ENCODE measurements at places on chromosomes 3 and 15.

DNA sequence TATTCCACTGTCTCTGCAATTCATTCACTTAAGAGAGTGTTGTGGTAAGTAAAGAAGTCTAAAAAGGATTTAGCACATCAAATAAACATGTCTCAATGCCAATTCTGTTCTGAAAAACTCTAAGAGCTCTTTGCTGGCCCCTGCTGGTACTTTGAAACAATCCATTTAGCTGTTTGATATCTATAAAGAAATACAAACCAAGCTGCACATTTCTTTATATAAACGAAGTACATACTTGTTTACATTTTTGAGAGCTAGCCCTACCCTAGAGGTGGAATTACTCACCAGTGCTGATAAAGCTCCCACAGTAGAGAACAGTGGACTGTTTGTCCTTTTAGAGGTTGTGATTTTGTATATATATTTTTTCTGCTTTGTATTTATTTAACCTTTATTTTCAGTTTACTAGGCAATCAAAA is 75.5 kb downstream of the NEDD4 start:
- DNase-seq = peak; percentile 76

DNA sequence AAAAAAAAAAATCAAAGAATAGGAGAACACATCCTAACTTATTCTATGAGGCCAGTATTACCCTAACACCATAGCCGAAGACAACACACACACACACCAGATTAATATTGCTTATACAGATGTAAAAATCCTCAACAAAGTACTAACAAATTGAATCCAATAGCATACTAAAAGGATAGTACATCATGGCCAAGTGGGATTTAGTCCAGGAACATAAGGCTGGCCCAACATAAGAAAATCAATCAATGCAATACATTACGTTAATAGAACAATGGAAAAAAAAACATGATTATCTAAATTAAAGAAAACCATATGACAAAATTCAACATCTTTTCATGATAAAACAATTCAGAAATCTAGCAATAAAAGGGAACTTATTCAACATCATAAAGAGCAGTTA is 79.1 kb downstream of the ADAMTS9 start:
- DNase-seq = no peak

- no peak for DNase-seq
Measured at GRCh38 chr15:89067751-89068150, 20.5 kb upstream of the ABHD2 start.

DNA sequence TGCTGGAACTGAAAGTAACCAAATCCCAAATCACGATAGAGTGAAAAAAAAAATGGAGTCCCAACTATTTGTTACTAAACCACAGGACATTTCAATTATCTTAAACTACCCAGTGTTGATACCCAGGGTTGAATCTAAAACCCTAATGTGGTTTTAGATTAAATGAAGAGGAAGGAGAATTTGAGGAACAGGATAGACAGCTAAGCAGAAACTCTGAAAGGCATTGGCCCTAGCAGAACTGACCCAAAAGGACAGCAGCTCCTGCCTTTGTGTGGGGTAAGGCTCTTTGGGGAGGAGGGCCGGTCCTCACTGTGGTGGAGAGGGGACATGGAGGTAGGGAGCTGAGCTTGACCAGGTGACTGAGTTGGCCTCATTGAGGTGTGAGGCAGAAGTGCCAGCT is 30.7 kb upstream of the SNRK start:
- no peak for DNase-seq

DNA sequence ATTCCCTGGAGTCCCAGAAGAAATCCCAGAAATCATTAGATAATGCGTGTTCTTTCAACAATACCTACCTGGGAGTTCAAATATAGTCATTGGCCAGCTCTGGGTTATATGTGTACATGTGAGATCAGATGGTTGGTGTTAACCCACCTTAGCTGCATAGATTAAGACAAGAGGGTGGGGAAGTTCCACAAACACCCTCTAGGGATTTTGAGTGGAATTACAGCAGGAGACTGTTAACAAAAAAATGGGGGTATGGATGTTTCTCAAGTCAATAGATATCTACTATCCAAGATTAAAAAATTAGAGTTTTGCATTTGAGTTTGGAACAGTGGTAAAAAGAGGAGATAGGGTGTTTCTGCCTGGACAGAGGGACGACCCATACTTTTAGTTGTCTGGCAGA is 282.5 kb upstream of the CNTN3 start:
- DNase-seq = no peak

GRCh38 chr15:68775236-68775577 is 45.5 kb downstream of the ANP32A start:
- DNase-seq = no peak

GRCh38 chr3:185632996-185633395 is 46.9 kb downstream of the SENP2 start:
- no peak for DNase-seq

- no peak for DNase-seq
Measured at GRCh38 chr3:136642711-136643110, 109.5 kb downstream of the STAG1 start.

- peak; percentile 36 for DNase-seq
Measured at GRCh38 chr3:142319094-142319493, 93.7 kb upstream of the GK5 start.

GRCh38 chr15:98398056-98398455 is 250.3 kb upstream of the IGF1R start:
- DNase-seq = no peak

GRCh38 chr3:88918841-88919240 is 188.6 kb upstream of the EPHA3 start:
- no peak for DNase-seq

- DNase-seq = no peak
Measured at GRCh38 chr3:126346466-126346865, 10.7 kb downstream of the KLF15 start.

- DNase-seq = no peak
Measured at GRCh38 chr3:187266691-187267090, 24.8 kb downstream of the MASP1 start.

DNA sequence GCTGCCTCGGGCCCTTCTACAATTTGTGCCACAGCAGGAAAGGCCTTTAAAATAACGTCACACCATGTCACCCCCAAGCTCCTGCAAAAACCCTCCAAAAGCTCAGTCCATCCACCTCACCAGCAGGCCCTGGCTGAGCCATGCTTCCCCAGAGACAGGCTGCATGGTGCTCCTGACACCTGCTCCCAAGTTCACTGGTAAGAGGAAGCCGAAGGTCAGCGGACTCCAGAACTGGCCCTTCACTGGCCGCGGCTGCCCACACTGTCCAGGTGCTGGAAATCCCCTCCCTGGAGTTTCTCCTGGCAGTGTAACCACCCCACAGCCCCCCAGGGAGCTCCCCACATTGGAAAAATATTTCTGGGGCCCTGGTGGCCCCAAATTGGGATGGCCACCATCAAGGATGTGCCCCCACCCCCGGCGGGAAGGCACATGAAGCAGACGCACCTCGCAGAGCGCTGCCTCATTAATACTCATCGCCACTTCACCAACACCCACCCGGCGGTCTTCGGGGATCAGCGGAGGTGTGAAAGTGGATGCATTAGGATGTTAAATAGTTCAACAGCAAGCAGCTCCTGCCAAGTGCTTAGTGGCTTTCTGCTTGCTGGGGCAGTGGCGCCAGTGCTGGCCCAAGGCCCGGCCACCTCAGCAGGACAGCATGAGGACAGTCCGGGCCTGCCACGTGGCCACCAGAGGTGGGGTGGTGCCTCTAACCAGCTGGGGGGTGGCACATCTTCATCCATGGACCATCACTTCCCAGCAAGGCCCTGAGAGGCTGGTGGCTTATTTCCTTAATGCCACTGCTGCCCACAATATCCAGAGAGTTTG is 146.1 kb upstream of the IQSEC1 start:
- DNase-seq = no peak

DNA sequence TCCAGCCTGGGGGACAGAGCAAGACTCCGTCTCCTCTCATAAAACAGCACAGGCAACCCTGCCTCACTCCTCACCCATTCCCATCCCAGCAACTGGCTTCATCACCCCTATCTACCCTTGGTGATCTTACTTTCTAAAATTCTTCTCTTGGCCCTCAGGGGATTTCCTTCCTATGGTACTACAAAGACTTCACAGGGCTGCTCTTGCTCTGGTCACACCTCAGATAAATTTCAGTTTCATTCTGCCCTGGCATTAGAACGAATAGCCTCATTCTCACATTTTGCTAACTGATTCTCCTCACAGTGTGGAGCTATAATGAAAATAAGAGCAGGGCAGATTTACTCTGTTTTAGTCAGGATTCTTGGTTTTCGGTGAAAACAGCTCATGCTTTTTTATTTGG is 22.1 kb upstream of the CRBN start:
- DNase-seq = no peak

GRCh38 chr3:141686466-141687291 is 51.4 kb upstream of the RNF7 start:
- DNase-seq = peak; percentile 16

DNA sequence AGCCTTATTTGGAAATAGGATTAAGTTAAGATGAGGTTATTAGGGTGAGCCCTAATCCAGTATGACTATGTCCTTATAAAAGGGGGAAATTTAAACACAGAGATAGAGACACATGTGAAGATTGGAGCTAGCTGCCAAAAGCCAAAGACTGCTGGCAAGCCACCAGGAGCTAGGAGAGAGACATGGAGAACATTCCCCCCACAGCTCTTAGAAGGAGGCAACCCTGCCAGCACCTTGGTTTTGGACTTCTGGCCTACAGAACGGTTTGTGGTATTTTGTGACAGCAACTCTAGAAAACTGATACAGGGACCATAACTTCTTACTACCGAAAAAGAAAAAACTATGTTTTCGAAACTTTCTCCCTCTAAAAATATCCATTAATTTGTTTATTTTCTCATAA is 245.3 kb upstream of the RARB start:
- no peak for DNase-seq

- no peak for DNase-seq
Measured at GRCh38 chr3:102979682-102980354, 545.0 kb downstream of the ZPLD1 start.

- DNase-seq = no peak
Measured at GRCh38 chr3:54372232-54372631, 249.9 kb downstream of the CACNA2D3 start.

- DNase-seq = no peak
Measured at GRCh38 chr3:122325769-122326168, 721 bp downstream of the CSTA start.

GRCh38 chr3:48472923-48473616 is 26.5 kb downstream of the ATRIP start:
- DNase-seq = peak; percentile 92

GRCh38 chr3:116443191-116443661 is 2.1 kb downstream of the LSAMP start:
- DNase-seq = no peak

DNA sequence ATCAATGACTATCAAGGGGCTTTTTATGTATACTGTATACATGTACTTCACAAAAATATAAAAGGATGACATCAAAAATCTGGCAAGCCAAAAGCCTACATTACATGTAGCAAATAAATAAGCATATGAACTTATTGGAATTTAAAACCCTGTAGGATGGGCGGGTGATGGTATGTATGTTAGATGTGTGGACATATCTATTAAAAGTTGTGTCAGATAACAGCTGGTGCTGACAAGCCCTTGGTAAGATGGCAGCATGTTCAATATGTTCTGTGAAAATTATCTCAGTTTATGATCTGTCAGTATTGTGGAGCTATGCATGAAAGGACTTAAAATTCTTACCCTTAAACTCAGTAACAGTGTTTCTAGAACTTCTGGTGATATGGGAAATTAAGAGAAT is 20.1 kb downstream of the CTNNB1 start:
- no peak for DNase-seq

GRCh38 chr15:97838606-97839210 is 121.8 kb upstream of the ARRDC4 start:
- no peak for DNase-seq

DNA sequence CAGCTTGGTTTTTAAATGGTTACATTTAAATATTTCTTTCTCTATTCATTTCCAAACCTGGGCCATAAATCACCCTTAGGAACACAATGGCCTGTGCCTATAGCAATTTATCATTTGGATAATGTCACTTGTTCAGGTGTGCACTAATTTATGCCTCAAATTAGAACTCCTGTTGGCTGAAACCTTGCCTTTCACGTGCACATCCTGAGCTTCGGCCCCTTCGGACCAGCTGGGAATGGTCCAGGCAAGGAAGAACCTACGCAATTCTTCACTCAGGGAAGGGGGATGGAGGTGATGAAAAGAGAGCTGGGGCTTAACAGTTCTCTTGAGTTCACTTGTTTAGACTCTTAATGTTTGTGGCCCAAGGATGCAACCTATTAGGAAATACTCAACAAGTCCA is 324.1 kb upstream of the ICE2 start:
- no peak for DNase-seq

DNA sequence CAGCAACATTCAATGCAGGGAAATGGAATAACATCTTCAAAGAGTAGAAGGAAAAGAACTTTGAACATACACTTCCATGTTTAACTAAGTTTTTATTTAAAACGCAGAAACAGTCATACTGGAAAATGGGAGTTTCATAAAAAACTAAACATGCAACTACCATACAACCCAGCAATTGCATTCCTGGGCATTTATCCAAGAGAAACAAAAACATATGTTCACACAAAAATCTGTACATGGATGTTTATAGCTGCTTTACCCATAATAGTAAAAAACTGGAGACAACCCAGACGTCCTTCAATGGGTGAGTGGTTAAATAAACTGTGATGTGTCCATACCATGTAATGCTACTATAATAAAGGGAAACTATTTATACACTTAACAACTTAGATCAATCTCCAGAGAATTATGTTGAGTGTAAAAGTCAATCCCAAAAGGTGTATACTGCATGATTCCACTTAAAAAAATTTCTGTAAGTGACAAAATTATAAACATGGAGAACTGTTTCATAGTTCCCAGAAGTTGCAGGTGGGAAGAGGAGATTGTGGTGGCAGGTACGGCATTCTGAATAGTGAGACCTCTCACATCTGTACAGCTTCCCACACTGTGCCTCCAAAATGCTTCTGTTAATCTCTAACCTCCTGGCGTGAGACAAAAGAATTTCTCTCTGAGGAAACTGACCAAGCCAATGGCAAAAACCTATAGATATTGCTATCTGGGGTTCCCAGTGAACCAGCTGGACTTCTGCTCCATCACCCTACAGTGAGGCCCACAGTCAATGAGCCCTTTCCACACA is 23.1 kb downstream of the ISG20 start:
- no peak for DNase-seq

DNA sequence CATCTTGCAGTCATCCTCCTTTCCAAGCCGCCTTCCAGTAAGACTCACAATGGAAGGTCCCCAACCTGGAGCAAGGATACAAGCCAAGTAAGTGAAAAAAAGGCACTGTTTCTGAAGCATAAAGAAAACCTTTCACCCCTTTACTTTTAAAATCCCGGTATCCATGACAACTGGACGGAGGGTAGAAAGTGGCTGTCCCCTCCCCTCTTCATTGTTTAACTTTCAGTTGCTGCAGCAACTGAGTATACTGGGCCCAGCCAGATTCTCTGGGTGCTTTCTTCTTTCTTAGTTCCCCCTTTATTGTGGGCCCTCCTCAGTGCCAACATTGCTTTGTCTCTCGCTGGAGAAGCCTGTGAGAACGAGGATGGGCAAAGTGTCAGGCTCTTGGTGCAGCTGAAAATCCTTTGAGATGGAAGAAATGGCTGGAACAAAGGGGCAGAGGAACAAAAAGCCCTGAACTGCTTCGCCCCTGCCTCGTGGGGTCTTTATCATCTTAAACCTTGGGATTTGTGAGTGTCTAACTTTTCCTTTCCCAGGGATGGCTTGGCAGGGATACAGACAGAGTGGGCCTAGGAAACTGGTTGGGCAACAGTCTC is 224.0 kb upstream of the RGMA start:
- DNase-seq = no peak
